ENCODE measurements at places on chromosomes 3 and 15.

GRCh38 chr15:90645873-90646575, 71.1 kb upstream of the BLM start:
- no peaks in the 10 kb centered on the region for H3K27me3 ChIP-seq
- H3K4me1 ChIP-seq: peaks cover 29% of the 10 kb centered on the region
- no peak overlapping the region for H3K27ac ChIP-seq
- H3K36me3 ChIP-seq: peaks cover 43% of the 10 kb centered on the region

DNA sequence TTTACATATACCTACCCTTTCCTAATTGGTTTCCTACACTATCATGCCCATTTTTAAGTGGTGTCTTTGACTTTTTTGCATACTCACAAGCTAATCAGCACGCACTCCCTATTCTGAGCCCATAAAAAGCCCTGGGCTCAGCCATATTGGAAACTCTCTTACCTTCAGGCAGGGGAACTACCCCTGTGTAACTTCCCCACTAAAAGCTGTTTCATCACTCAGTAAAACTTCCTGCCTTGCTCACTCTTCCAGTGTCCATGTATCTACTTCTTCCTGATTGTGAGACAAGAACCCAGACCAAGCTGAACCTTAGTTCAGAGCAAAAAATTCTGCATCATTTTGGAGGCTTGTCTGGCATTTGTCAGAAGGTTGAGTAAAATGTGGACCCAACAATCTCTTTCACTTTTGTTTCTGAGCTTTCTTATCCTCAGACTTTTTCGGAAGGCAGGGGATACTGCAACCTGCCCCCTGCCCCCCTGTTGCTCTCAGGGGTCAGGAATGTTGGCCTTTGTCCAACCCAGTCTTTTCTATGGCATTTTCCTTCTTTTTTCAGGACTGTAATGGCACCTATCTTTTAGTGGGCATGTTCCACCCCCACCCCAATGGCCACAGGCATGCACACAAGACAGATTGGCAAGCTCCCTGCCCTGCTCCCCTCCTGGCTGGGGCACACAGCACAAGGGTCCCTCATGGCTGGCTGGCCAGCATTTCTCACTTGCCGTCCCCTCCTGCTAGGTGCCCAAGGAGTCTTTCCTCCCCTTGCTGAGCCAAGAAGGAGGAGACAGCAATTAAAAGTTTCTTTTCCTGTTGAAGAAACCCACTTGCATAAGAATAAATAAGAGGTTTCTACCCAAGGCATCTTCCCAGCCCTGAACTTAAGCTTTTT, 26.3 kb upstream of the TMEM45A start:
- peak overlapping the region; percentile 31 for H3K4me3 ChIP-seq
- no peaks in the 10 kb centered on the region for H3K27me3 ChIP-seq
- peaks cover 14% of the 10 kb centered on the region for H3K4me1 ChIP-seq
- peak overlapping the region; percentile 71 for H3K27ac ChIP-seq
- H3K36me3 ChIP-seq: no peaks in the 10 kb centered on the region

DNA sequence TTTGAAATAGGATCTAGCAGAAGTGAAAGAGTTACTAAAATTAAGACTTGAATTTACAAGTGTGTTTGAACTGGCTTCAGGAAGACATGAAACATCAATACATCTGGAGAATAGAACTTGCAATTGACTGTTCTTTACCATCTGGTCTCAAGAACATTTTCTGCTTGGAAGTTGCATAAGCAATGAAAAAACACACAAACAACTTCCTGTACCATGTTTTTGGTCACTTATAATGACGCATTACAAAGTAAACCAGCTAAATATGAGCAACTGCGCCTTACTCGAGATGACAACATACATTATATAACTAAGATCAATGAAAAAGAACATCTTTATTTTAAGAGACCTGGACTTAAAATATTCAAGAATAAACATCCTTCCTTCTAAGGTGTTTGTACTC, 112.5 kb downstream of the TIGIT start:
- no peak overlapping the region for H3K4me3 ChIP-seq
- no peaks in the 10 kb centered on the region for H3K4me1 ChIP-seq
- no peak for DNase-seq
- no peak overlapping the region for H3K27ac ChIP-seq

- H3K27ac ChIP-seq: no peak overlapping the region
- DNase-seq: no peak
- H3K4me3 ChIP-seq: no peak overlapping the region
- H3K4me1 ChIP-seq: no peaks in the 10 kb centered on the region
- no peaks in the 10 kb centered on the region for H3K27me3 ChIP-seq
Measured at GRCh38 chr3:49523756-49524747, 30.2 kb upstream of the BSN start.

GRCh38 chr3:172102123-172102882, 62.9 kb downstream of the FNDC3B start:
- H3K27me3 ChIP-seq: no peaks in the 10 kb centered on the region
- peak overlapping the region; percentile 59 for H3K27ac ChIP-seq
- DNase-seq: no peak

- DNase-seq: no peak
- H3K27ac ChIP-seq: no peak overlapping the region
- no peak overlapping the region for H3K4me3 ChIP-seq
- no peaks in the 10 kb centered on the region for H3K36me3 ChIP-seq
- no peaks in the 10 kb centered on the region for H3K27me3 ChIP-seq
Measured at GRCh38 chr3:37607604-37608003, 254.1 kb upstream of the CTDSPL start.

GRCh38 chr3:47113669-47114365, 50.1 kb downstream of the SETD2 start:
- peak overlapping the region; percentile 34 for H3K27ac ChIP-seq
- DNase-seq: no peak
- H3K4me3 ChIP-seq: no peak overlapping the region
- peaks cover 91% of the 10 kb centered on the region for H3K36me3 ChIP-seq
- no peaks in the 10 kb centered on the region for H3K27me3 ChIP-seq
- H3K4me1 ChIP-seq: no peaks in the 10 kb centered on the region

- H3K36me3 ChIP-seq: no peaks in the 10 kb centered on the region
- H3K4me3 ChIP-seq: no peak overlapping the region
- no peaks in the 10 kb centered on the region for H3K4me1 ChIP-seq
- DNase-seq: no peak
Measured at GRCh38 chr3:114206342-114206741, 27.5 kb upstream of the DRD3 start.

DNA sequence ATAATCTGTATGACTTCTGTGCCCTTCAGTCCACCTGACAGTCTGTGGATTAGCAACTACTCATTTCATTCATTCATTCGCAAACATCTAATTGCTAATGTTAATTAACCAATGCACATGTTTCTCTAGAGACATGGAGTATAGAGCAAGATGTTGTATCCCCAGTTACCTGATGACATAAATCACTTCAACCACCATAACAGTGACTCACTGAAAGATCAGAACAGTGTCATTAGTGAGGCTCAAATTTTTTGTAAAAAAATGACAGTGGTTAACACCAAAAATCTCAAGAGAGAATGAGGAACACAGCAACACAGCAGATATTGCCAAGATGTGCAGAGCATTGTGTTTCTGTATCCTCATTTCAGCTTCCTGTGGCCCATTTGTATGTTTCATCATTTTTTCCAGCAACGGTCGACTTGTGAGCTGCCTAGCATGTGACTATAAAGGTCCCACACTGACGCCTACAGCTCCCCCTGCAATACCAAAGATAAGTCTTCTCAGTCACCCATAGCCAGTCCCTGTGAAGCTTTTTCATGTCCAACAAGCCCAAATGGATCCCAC, 3.7 kb upstream of the PLD1 start:
- peak overlapping the region; percentile 56 for H3K27ac ChIP-seq
- no peaks in the 10 kb centered on the region for H3K27me3 ChIP-seq
- H3K36me3 ChIP-seq: no peaks in the 10 kb centered on the region

DNA sequence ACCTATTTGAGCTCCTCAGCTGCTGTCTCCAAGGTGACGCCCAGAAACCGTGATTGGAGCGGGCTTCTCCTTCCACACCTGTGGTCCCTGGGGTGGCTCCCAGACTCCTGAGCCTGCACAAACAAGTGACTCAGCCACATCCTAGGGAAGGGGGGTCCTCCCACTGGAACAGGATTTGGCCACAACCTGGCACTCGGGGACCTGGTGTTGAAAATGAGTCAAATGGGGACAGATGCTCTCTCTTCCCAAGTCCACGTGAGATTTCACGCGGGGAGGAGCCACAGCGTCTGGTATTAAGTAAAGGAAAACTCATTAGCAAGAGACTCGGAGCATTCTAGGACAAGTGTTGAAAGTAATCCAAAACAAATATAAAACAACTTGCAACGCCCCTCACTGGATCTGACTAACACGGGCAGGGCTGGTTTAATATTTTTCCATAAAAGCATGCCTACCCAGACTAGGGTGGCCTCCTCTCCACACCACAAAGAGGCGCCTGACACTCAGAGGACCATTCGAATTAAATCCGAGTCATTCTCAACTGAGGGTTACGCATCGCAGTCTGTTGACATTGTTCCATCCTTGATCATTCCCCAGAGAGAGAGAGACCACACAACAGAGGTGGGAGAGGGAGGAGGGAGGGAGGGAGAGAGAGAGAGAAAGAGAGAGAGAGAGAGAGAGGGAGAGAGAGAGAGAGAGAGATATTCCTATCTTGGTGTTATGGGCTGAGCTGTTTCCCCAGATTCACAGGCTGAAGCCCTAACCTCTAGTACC, 74.4 kb downstream of the MGLL start:
- peaks cover 15% of the 10 kb centered on the region for H3K4me1 ChIP-seq
- H3K27ac ChIP-seq: no peak overlapping the region
- no peak overlapping the region for H3K4me3 ChIP-seq
- H3K27me3 ChIP-seq: no peaks in the 10 kb centered on the region
- no peak for DNase-seq

DNA sequence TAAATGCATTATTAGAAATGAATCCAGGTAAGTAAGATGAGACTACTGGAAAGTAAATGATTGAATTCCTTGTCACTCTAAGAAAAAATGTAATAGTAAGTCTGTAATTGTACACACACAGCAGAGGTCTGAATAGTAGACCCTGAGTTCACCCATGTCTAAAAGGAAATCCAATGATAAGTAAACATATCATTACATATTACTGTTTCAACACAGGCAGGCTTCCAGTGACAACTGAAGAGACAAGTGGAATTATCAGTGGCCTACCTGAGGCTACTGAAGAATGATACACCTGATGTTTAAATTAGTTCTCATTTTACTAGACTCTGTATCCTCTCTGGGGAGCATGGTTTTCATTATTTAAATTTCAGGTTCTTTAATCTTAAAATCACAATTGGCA, 6.2 kb upstream of the CCNL1 start:
- no peaks in the 10 kb centered on the region for H3K36me3 ChIP-seq
- H3K27ac ChIP-seq: no peak overlapping the region
- H3K4me1 ChIP-seq: peaks cover 23% of the 10 kb centered on the region
- no peak overlapping the region for H3K4me3 ChIP-seq
- no peak for DNase-seq
- H3K27me3 ChIP-seq: no peaks in the 10 kb centered on the region

DNA sequence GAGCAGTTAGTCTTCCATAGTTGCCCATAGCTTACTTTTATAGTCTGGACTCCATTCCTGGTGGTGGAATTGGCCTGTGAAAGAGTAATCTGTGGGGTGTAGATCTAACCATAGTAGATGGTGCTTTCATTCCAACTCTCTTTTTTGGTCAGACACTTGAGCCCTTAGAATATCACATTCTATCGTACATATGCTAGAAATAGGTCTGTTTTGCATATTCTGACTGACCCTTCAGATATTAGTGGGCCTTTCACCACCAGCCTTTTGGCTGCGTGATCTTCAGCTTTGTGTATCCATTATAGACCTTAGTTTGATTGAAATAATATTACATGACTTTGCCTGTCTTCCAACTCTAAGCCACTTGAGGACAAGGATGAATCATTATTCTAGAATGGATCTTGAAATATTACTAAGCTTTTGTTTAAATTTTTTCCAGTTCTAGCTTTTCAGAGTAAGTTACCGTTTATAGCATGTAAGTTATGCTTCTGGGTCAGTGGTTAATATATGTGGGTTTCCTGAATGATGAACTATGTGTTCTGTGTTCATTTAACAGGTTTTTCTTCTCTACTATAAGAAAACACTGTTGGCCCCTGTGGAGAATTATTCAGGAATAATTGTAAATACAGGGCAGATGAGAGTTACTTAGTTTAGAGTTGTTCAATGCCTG, 8.7 kb downstream of the RAB7A start:
- H3K4me3 ChIP-seq: no peak overlapping the region
- peaks cover 15% of the 10 kb centered on the region for H3K36me3 ChIP-seq
- H3K4me1 ChIP-seq: peaks cover 14% of the 10 kb centered on the region

- DNase-seq: no peak
- H3K4me3 ChIP-seq: no peak overlapping the region
Measured at GRCh38 chr3:173008978-173009377, 132.1 kb downstream of the SPATA16 start.

GRCh38 chr15:83077491-83078230, 10.6 kb upstream of the BTBD1 start:
- no peak for DNase-seq
- H3K27ac ChIP-seq: no peak overlapping the region
- H3K27me3 ChIP-seq: no peaks in the 10 kb centered on the region
- H3K36me3 ChIP-seq: no peaks in the 10 kb centered on the region
- H3K4me3 ChIP-seq: no peak overlapping the region
- H3K4me1 ChIP-seq: no peaks in the 10 kb centered on the region

- no peak overlapping the region for H3K27ac ChIP-seq
Measured at GRCh38 chr3:100850156-100850555, 140.9 kb downstream of the TFG start.

DNA sequence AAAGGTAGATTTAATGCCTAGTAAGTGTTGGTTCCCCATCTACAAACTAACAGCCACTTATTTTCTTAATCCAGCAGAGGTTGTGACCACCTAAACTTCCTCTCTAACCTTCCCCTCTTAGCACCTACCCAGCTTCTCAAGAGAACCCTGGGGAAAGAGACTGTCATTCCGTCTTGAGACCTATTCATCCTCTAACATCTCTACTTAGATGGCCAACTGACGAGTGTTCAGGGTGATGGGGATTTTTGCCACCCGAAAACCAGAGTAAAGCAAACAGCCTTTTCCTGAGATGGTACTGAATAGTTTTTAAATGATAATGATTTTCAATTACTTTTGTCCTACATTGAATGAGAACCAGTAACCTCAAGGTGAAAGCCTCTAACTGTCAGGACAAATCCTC, 9.3 kb upstream of the GBE1 start:
- no peak overlapping the region for H3K4me3 ChIP-seq
- DNase-seq: no peak
- H3K27ac ChIP-seq: no peak overlapping the region

DNA sequence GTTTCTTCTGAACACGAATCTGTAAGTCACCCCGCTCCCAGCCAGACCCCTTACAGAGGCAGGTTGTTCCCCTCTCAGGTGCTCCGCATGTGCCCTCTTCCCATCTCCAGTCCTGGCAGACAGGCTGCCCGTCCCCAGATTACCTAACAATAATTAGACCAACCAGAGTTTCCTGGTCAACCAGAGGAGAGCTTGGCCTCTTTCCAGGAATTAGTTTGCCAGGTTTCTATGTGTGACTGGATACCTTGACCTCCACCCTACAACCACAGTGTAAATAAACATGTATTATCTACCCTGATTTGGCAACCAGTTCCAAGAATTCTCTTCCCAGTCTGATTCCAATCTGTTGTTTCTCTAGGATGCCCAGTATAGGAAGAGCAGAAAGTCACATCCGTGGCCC, 178.0 kb upstream of the UMPS start:
- H3K36me3 ChIP-seq: no peaks in the 10 kb centered on the region
- no peak for DNase-seq
- H3K4me3 ChIP-seq: no peak overlapping the region
- H3K4me1 ChIP-seq: no peaks in the 10 kb centered on the region

GRCh38 chr3:143167969-143168854, 48.6 kb downstream of the CHST2 start:
- peak overlapping the region; percentile 11 for H3K27ac ChIP-seq
- no peak overlapping the region for H3K4me3 ChIP-seq
- peaks cover 88% of the 10 kb centered on the region for H3K4me1 ChIP-seq
- peak; percentile 55 for DNase-seq
- H3K36me3 ChIP-seq: no peaks in the 10 kb centered on the region

GRCh38 chr3:53921296-53921695, 29.6 kb upstream of the SELENOK start:
- H3K4me3 ChIP-seq: no peak overlapping the region
- H3K36me3 ChIP-seq: no peaks in the 10 kb centered on the region
- no peaks in the 10 kb centered on the region for H3K4me1 ChIP-seq
- no peak overlapping the region for H3K27ac ChIP-seq
